Stimulated activated CD8-positive, alpha-beta memory T cell treated with anti-CD3 and anti-CD28 coated beads, Interleukin-7, amount 100 ng/mL, for 1 hour (primary cell): ENCODE measurements at places on chromosomes 2 and 18.

GRCh38 chr18:43650426-43650825 lies 373.1 kb upstream of the SYT4 start:
- DNase-seq = no peak

GRCh38 chr18:56489893-56490292 lies 148.5 kb downstream of the TXNL1 start:
- no peak for DNase-seq

- DNase-seq = no peak
Observed at GRCh38 chr2:74572178-74572925, 17.8 kb downstream of the DOK1 start.

GRCh38 chr2:46147626-46148368 lies 149.4 kb upstream of the EPAS1 start:
- no peak for DNase-seq
